Neural crest cell (in vitro differentiated cells): ENCODE measurements at places on chromosomes 4 and X. TPM values are rescaled to one million over a fixed set of nuclear protein-coding genes. Genes with fewer than 3 reads are reported as not detected.

The PIN4 gene
- 14.0 and 16.7 TPM in 2 replicates for total RNA-seq

The IQSEC2 gene
- total RNA-seq = 0.96 and 1.7 TPM in 2 replicates

DNA sequence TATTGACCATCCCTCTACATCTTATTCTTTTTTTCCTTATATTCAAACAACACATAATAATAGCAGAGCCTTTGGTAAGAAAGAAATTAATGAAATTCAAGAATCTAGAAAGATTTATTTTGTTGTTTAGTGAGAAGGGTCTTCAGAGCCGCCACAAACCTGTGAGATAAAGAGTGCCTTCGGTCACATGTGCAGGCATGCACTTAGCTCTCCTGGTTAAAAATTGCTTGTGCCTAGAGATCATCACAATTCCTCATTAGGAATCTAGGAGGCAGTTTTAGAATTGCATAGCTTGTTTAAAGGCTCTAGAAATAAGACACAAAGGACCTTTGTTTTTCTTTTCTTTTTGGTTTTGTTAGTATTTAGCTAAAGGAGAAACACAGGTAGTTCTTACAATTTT lies 1948.4 kb upstream of the IGFBP7 start:
- no peak for DNase-seq
- H3K36me3 ChIP-seq = no peaks in the 10 kb centered on the region
- no peak overlapping the region for H3K4me3 ChIP-seq
- H3K27ac ChIP-seq = no peak overlapping the region

- peaks cover 61% of the 10 kb centered on the region for H3K27me3 ChIP-seq
- no peak overlapping the region for H3K27ac ChIP-seq
- H3K4me3 ChIP-seq = no peak overlapping the region
- H3K36me3 ChIP-seq = no peaks in the 10 kb centered on the region
- H3K4me1 ChIP-seq = peaks cover 5% of the 10 kb centered on the region
- DNase-seq = peak; percentile 46
Observed at GRCh38 chr4:6225469-6225868, 25.1 kb upstream of the JAKMIP1 start.

GRCh38 chr4:124445071-124445470 lies 267.5 kb downstream of the ANKRD50 start:
- H3K27ac ChIP-seq = no peak overlapping the region
- H3K4me1 ChIP-seq = no peaks in the 10 kb centered on the region
- H3K36me3 ChIP-seq = peaks cover 3% of the 10 kb centered on the region
- no peaks in the 10 kb centered on the region for H3K27me3 ChIP-seq
- DNase-seq = no peak

- H3K36me3 ChIP-seq = no peaks in the 10 kb centered on the region
- no peak overlapping the region for H3K4me3 ChIP-seq
- H3K27ac ChIP-seq = no peak overlapping the region
- peaks cover 15% of the 10 kb centered on the region for H3K4me1 ChIP-seq
- DNase-seq = no peak
Observed at GRCh38 chr4:137647375-137647774, 115.1 kb upstream of the PCDH18 start.

DNA sequence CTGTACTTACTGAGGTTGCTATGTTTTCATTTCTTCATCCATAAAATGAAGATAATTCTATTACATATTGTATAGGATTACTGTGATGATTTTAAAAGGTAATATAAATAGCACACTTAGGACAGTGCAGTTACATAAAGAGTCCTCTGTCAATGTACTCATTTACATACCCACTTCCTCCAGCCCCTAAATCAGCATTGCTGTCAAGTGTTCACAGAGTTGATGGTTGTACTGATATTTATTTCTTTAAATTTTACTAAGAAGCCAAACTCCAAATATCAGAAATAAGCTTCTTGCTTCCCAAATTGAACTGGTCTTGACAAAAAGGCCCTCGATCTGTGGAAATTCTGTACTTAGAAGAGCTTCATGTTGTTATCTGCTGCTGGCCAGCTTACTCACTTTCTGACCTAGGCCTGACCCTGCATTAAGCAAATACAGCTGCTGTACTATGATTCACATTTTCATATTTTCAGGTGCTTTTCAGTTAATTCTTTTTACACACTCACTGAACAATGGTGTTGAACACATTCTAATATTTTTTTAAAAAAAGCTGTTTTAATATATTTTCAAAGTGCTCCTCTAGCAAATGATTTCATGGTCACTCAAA lies 259.6 kb downstream of the UNC5C start:
- H3K36me3 ChIP-seq = peaks cover 3% of the 10 kb centered on the region
- H3K4me3 ChIP-seq = no peak overlapping the region
- no peak for DNase-seq
- no peaks in the 10 kb centered on the region for H3K27me3 ChIP-seq
- H3K4me1 ChIP-seq = peaks cover 28% of the 10 kb centered on the region
- H3K27ac ChIP-seq = no peak overlapping the region

DNA sequence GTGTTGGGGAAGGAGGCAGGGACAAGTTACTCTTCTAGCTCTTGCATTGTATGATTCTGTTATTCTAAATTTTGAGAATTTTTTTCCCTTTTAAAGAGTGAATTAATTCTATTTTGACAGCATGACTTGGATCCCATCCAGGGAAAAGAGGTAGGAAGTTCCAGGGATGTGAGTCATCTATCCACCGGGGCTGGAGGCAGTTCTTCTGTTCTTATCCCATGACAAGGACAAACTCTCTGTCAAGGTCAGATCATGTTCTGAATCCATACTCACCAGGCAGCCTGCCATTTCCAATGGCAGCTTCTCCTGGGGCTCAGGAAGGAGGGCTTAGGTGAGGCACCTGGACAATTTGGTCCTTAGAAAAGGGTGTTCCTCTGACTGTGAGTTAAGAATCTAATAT lies 132.0 kb upstream of the MED14 start:
- no peak for DNase-seq
- no peaks in the 10 kb centered on the region for H3K27me3 ChIP-seq
- H3K36me3 ChIP-seq = peaks cover 4% of the 10 kb centered on the region
- H3K27ac ChIP-seq = peak overlapping the region; percentile 37
- H3K4me3 ChIP-seq = no peak overlapping the region

DNA sequence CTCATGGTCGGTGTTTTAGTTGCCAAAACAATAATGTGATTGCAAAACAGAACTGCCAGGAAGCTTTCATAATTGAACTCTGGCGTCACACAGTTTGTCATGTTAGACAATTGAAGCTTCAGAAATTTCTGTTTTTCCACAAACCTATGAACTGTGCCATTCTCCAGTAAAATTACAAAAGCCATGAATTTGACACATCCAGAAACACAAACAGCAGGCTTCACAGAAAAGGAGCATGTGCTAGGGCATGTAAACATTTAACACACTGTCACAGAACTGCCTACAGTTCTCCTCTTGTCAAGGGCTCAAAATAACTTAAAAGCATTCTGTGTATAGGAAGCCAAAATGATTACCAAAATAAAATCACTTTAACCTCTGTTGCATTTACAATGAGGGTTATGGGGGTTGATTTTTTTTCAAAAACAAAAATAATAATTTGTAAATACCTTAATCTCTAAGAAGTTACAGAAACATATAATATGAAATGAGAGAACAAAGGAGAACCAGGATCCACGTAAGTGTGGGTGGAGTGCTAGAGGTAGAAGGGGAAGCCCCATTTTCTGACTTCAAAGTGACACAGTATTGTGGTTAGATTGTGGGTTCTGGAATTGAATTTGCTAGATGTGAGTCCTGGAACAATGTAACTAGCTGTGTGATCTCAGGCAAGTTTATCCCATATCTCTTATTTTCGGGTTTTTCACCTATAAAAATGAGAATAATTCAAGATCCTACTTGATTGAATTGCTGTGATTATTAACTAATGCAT lies 295.0 kb downstream of the CENPC start:
- no peak for DNase-seq
- H3K27me3 ChIP-seq = no peaks in the 10 kb centered on the region
- H3K27ac ChIP-seq = no peak overlapping the region
- H3K4me1 ChIP-seq = no peaks in the 10 kb centered on the region

DNA sequence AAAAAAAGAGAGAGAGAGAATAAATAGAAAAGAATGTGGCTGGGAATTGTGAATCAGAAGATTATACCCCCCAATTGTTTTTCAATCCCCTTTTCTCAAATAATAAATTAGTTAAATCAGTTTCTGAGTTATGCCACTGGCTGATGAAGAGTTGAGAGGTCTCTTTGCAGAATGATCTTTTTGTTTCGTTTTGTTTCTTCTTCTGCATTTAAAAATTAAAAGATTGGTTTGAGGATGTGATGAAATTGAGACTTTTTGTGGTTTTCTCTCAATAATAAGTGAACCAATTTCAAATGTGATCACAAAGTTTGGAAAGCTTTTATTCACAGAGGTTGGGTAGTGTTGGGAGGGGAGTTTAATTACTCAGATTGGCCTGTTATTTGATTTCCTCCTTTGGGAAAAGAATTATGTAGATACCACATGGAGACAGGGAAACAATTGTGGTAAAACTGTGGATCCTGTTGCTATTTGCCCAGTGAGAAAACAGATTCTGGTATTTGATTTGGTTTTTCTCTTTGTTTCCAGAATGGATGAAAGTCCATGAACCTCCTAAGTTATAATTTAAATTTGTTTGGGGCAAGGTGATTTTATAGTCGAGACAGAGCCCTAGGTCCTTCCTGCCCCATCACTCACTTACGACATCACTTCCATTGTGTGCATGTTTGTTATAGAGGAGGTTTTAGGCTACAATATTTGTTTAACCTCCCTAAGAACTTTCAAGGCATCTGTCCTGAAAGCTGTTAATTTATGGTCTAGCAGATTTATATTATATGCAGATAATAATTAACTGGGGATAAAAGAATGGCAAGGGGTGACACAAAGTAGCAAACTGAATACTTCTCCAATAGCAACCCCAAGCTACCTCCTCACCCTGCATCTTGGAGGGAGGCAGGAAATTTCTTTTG lies 92.0 kb upstream of the BMPR1B start:
- H3K4me1 ChIP-seq = no peaks in the 10 kb centered on the region
- peaks cover 11% of the 10 kb centered on the region for H3K36me3 ChIP-seq
- DNase-seq = no peak
- no peak overlapping the region for H3K27ac ChIP-seq
- no peaks in the 10 kb centered on the region for H3K27me3 ChIP-seq

DNA sequence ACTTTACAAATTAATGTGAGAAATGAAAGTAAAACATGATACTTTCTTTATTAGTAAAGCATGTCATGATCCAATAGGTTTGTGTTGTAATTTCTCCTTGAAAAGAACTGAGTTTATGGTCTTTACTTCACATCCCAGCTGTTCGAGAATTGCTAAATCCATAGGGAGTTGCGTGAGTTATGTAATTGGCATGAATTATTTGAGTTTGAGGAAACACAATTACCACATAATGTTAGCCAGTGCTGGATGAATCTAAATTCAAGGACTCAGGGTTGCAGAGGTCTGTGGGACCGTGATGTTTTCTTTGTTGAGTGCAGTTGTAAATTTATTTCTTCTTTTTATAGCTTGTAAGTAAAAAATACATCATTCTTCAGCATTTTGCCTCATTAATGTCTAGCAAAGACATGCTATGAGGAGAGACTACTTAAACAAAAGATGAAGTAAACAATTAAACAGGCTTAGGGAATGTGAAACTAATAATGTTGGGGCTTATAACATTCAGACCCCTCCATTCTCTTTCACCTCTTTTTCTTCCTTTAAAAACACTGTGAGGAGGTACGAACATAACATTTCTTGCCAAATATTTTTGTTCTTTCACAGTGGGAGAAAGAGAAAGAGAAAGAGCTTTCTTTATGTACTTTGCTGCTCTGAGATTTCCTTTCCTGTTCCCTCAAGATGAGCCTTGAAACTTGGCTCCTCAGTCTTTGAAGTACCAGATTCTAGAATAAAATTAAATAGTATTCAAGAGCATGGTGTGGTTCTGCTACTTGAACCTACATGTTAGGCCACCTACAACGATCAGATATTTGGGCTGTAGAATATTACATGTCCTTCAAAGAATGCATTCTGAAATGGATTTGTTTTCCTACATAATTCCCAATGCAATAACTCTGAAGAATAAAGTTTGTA lies 159.6 kb upstream of the ANK2 start:
- peak overlapping the region; percentile 84 for H3K27ac ChIP-seq
- H3K36me3 ChIP-seq = peaks cover 6% of the 10 kb centered on the region
- DNase-seq = no peak
- H3K4me1 ChIP-seq = peaks cover 41% of the 10 kb centered on the region
- H3K27me3 ChIP-seq = no peaks in the 10 kb centered on the region

- no peaks in the 10 kb centered on the region for H3K27me3 ChIP-seq
- H3K4me3 ChIP-seq = no peak overlapping the region
- H3K4me1 ChIP-seq = peaks cover 17% of the 10 kb centered on the region
- peaks cover 33% of the 10 kb centered on the region for H3K36me3 ChIP-seq
- no peak overlapping the region for H3K27ac ChIP-seq
- DNase-seq = no peak
Observed at GRCh38 chr4:13384055-13384454, 100.1 kb downstream of the RAB28 start.

DNA sequence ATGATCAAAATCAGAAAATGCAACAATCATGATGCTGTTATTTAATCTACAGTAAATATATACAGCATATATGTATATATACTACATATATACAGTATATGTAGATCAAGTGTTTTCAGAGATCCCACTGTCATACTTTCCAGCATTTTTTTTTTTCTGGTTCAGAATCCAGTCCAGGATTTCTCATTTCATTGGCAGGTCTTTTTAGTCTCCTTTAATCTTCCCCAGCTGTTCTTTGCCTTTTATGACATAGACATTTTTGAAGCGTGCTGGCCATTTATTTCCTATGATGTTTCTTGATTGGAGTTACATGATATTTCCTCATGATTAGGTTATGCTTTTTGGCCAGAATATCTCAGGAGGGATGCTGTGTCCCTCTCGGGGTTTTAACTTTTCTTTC lies 92.0 kb upstream of the TLR2 start:
- H3K4me1 ChIP-seq = peaks cover 15% of the 10 kb centered on the region
- no peak overlapping the region for H3K4me3 ChIP-seq
- H3K27me3 ChIP-seq = no peaks in the 10 kb centered on the region
- no peak for DNase-seq

DNA sequence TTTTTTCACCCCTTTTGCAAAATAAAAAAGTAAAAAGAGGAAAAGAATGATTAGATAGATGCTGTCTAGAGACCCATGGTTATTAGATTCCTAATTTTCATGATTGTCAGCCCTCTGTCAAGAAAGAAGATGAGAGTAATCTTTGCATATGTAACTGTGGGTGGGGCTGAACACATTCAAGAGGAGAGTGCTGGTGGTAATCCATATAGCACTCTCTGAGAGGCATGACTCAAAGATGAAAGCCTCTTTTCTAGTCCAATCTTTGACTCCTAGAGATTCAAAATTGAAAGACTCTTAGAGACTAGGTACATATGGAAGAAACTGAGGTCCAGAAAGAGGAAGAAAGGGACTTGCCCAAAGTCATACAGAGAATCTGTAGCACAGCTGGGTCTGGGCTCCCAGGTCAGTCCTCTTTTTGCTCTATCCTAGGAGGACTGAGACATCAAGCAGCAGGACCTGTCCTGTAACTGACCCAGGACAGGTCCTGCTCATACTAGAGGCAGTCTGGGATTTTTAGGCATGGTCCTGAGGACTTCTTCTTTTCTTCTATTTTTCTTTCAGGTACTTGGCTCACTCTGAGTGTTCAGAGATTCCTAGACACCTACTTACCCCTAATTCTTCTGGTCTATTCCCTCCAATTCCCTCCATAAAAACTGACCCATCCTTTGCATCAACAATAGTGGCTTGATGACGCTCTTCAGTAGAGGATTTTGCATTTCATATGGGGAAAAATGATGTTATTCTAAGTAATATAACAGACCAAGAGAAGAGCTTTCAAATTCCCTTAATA lies 23.8 kb downstream of the VSIG4 start:
- no peak overlapping the region for H3K27ac ChIP-seq
- no peak overlapping the region for H3K4me3 ChIP-seq
- DNase-seq = no peak
- H3K27me3 ChIP-seq = no peaks in the 10 kb centered on the region
